CD4-positive, alpha-beta memory T cell (primary cell): ENCODE measurements at places on chromosomes 5 and 9.

DNA sequence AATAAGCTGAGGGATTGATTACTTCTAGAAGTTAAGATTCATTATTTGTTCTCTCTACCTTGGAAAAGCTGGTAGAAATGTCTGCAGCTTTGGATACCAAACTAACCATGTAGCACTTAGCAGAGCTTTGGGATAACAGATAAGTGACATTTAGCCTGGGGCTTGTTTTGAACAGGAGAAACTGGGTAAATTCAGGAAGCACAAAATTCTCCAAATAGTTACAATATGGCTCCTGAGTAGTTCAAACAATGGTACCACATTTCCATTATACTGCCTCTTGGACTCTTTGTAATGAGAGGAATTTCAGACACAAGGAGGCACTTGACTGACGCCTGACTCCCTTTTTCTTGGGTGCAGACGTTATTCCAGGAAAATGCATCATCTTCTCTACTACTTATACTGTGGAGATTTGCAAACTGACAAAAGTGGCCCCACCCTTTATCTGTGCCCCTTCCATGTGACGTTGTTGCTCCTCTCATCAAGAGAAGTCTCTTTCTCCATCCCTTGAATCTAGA lies 22.5 kb downstream of the PRUNE2 start:
- no peak for DNase-seq

- DNase-seq = no peak
These were observed 65.0 kb upstream of the DAP start for GRCh38 chr5:10825897-10826644.

DNA sequence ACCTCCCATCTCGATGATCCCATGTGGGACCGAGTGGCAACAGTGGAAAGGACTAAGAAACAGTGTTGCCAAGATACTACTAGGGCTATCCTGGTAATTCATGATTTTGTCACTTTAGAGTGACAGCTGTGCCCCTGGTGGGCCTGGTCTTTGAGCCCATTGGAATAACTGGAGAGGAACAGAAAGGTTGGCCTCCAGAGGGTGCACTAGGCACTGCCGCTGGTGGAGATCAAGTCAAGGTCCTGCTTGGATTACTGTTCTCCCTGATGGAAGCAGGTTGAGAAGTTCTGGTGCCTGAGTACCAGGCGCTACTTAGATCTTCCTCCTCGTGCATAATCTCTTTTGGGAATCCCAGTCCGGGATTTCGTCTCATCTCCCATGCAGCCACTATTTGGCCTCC lies 129.6 kb downstream of the SEC61B start:
- DNase-seq = no peak

DNA sequence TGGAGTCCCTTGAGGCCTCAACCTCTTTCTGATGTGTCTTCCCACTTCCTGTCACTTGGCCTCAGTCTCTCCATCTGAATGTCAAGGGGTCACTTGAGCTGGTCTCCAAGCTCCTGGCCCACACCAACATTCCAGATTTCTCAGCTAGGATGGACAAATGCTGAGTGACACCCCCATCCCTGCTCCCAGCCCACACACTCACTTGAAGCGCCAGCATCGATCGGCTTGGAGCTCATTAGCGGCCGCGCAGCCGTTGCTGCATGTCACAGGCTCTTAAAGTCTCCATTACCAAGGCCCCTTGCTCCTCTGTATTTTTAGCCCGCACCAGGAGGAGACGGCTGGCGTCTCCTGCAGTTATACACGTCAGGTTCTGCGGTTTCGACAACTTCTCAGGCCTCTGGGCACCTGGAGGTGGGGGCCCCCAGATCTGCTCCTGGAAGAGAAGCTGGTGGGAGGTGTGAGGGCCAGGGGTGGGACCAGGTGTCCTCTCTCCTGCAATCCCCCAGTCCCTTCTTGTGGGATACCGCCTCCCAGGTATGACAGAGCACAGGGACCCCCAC lies 33.4 kb upstream of the ARAP3 start:
- DNase-seq = no peak

DNA sequence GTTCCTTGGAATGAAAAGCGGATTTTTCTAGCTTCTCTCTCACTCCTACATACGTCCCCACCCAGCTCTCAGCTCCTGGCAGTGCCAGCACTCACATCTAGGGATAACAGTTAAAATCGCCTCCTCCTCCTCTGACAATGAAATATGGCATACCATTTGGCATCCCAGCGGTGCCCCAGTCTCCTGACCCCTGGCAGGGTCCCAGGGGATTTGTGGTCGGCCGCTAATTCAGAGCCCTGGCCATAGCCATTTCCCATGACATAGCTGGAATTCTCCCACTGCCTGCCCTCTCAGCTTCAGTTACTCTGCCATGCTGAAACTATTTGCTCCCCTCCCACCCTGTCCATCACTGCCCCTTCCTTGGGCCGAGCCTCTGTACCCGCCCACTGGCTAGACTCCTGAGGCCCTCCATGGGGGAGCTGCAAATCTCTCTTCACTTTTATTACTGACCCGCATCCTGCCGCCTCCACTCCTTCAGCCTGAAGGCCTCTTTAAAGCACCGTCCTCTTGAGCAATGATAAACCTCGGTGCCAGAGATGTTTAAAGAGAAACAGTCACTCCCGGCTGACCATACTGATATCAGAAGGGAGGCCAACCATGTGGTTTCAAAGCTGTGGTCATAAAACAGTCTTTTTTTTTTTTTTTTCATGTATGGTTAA lies 139.8 kb downstream of the SLIT3 start:
- DNase-seq = no peak
